NT2/D1 (cell line): ENCODE measurements at places on chromosomes 16 and 17.
A peak's percentile ranks its signal among the peaks of the same experiment; 100 is the strongest.

GRCh38 chr16:22625967-22626366 lies 115.3 kb downstream of the NPIPB5 start:
- DNase-seq = no peak

DNA sequence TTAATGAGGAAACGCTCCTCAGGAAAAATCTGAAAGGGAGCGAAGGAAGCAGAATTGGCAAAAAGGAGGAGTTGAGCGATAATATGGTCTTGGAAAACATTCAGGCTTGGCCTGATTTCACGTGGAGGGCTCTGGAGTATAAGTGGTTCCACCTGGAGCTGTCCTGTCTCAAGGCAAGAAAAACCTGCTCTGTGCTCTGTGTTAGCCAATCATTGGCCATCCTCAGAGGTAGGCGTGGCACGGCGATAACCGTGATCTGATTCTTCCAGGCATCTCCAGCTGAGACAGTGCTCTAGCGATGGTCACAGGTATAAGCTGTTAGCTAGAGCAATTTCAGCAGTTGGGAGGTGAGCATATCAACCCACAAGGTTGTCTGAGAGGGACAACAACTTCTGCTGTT lies 450.5 kb upstream of the MAF start:
- no peak for DNase-seq

GRCh38 chr16:5928476-5929065 lies 831.0 kb upstream of the EEF2KMT start:
- DNase-seq = peak; percentile 86

DNA sequence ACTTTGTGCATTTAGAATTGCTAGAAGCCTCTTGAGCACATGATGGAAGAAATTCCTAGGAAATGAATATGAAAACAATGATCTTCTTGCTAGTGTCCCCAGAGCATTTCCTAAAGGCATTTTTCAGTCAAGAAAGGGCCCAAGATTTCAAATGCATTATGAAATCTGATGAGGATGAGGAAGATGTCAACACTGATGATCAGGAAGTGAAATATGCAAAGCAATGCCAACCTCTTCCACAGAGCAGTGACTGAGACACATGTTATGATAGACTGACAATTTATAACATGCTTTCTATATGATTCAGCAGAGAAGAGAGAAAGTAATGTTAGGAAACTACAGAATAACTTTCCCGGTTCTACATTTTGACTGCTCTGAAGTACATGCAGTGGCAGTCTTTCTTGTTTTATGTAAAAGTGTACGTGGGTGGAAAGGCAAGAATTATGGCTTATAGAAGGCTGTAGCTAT lies 859.1 kb upstream of the GOT2 start:
- no peak for DNase-seq

DNA sequence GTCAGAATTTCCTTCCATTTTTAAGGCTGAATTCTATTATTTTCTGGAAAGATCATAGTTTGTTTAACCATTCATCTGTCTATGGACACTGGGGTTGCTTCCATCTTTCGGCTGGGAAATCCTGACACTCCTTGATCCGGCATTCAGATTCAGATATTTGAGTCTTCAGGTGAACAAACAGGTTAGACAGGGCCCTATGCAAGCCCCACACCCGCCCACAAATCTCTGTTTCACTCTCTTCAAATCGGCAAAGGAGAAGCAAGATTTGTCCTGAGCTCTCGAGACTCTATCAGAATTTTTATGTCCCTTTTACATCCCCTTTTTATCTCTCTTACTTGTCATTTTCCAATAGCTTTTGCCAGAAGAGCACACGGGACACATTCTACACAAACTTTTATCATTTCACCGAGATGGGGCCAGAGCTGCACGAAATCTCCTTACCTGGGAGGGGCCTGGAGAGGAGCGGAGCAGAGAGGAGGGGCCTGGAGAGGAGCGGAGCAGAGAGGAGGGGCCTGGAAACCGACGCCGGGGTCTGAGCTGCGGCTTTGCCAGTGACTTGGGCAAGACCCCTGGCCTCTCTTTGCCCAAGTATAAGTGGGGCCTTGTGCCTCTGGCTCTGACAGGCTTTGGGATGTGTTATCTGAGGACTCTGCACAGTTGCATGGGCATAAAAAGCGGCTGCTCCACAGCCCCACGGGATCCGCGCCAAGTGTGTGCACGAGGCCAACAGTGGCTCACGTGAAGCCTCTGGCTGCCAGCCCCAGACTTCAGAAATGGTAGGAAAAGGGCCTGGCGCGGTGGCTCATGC lies 54.3 kb upstream of the RBFOX3 start:
- DNase-seq = no peak

DNA sequence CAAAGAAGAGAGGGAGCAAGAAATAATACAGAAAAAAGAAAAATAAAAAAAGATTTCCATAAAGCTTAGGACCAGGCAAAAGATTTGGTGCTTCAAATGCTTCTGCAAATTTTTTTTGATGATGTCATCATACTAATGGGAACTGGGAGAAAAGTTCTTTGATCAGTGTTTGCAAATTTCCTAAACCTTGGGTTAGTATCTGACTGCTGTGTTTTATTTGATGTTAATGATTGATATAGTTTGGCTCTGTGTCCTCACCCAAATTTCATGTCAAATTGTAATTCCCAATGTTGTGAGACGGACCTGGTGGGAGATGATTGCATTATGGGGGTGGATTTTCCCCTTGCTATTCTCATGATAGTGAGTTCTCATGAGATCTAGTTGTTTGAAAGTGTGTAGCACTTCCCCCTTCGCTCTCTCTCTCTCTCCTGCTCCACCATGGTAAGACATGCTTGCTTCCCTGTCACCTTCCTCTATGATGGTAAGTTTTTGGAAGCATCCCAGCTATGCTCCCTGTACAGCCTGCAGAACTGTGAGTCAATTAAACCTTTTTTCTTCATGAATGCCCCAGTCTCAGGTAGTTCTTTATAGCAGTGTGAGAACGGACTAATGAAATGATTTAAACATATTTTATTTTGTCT lies 72.6 kb downstream of the TMEM100 start:
- DNase-seq = no peak
